ENCODE measurements at places on chromosomes 12 and 14.

GRCh38 chr12:132018193-132018916 lies 68.6 kb downstream of the EP400 start:
- no peak for DNase-seq

- no peak for DNase-seq
Measured at GRCh38 chr14:76884853-76885276, 58.7 kb downstream of the LRRC74A start.

DNA sequence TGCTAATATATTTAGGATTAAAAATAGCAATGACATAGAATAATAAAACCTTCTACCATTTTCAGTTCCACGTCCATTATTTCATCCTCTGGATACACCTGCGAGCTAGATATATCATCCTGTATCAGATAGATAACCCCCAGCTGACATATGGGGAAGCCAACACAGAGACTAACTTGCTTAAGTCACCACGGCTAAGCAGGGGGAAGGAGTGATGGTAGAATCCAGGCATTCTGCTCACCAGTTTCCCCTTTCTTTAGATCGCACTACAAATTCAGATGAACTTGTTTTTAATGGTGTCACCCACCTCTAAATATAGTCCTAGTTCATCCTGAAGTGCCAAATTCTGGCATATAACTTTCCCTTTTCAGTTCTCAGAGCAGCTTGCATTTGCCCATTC lies 110.1 kb downstream of the TXNDC16 start:
- no peak for DNase-seq

- peak; percentile 67 for DNase-seq
Measured at GRCh38 chr14:67620217-67620785, 581 bp downstream of the ARG2 start.

GRCh38 chr12:114408886-114409851 lies 3.2 kb upstream of the TBX5 start:
- peak; percentile 62 for DNase-seq

DNA sequence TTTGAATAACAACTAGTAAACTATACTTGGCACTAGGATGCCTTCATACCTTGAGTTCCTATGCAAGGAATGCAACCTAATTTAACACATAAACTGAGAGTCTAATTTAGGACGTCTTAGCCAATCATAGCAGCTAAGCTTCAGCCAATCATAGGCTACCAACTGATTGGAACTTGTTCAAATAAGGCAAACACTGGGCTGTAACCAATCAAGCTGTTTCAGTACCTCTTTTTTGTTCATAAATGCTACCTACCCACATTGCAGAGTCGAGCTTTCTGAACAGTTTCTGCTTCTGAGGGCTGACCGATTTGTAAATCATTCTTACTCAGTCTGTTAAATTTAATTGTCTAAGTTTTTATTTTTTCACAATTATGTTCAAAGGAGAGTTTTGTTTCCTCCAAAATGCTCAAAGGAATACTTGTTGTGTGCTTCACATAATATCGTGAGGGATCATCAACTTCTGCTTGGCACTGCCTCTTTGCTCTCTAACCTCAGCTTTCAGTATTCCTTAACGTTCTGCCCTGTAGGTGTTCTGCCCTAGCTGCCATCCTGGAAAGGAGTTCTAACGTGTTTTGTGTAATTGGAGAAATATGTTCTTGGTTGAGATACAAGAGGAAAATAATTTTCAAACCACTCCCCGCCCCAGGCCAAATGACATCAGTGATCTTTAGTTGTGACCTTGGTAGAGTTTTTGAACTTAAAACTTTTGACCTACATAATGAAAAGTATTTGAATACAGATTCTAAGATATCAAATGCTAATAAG lies 380.4 kb upstream of the MIS18BP1 start:
- DNase-seq: no peak

GRCh38 chr12:116731801-116732200 lies 6.1 kb downstream of the SPRING1 start:
- DNase-seq: no peak

Data from HAP-1 (cell line).